ENCODE measurements at places on chromosomes 4 and X. TPM values are rescaled to one million over a fixed set of nuclear protein-coding genes. Genes with fewer than 3 reads are reported as not detected.

Gene SERTM2
- total RNA-seq = not detected

Gene FREM3
- total RNA-seq = not detected

Gene MAGEA10
- total RNA-seq = 0.86 TPM

Gene TECRL
- total RNA-seq = not detected

Gene LRP2BP
- 0.34 TPM for total RNA-seq

Gene LRCH2
- 2.8 TPM for total RNA-seq

Gene GPC3
- total RNA-seq = not detected

Gene PABPC1L2B
- total RNA-seq = not detected

Gene NUDT10
- total RNA-seq = not detected

Gene UTP14A
- 16.1 TPM for total RNA-seq

Gene TMPRSS11A
- total RNA-seq = not detected

Gene GRPR
- total RNA-seq = 0.69 TPM

Gene CCNA2
- total RNA-seq = 148 TPM

Gene STK32B
- total RNA-seq = 0.10 TPM

Gene PSAPL1
- total RNA-seq = not detected

Gene ETDB
- total RNA-seq = not detected

- DNase-seq = no peak
Observed at GRCh38 chr4:24896056-24896455, 16.8 kb downstream of the CCDC149 start.

GRCh38 chrX:119155416-119156035, 27.9 kb upstream of the KIAA1210 start:
- peak; percentile 67 for DNase-seq

DNA sequence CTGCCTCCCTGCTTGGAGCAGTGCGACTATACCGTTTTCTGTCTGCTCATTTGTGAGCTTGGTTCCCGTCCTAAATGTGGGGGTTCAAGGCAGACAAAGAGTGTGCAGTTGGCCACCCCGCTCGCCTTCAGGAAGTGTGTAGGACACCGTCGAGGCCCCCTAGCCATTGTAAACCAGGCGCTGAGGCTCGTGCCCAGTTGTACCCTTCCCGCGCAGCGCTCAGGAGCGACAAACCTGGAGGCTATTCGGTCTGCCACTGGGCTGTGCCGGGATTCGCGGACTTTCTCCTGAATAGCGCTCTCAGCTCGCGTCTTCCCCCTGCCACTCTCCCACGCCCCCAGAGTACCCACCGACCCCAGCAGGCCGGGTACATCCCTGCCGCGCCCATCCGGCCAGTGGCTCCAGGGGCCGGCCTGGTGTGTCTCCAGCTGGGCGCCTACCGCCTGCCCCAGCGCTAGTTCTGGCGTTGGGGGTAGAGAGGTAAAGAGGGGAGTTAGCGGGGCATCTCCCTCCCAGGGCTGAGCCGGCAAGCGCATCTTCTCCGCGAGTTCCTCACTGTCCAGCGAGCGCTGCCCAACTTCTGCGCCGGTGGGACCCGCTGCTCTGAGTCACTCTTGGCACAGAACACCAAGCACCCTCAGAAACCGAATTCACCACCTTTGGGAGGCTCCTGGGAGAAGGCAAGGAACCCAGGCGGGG, 880 bp upstream of the LONRF3 start:
- no peak for DNase-seq

GRCh38 chrX:113790987-113791386, 792.9 kb upstream of the HTR2C start:
- DNase-seq = no peak

DNA sequence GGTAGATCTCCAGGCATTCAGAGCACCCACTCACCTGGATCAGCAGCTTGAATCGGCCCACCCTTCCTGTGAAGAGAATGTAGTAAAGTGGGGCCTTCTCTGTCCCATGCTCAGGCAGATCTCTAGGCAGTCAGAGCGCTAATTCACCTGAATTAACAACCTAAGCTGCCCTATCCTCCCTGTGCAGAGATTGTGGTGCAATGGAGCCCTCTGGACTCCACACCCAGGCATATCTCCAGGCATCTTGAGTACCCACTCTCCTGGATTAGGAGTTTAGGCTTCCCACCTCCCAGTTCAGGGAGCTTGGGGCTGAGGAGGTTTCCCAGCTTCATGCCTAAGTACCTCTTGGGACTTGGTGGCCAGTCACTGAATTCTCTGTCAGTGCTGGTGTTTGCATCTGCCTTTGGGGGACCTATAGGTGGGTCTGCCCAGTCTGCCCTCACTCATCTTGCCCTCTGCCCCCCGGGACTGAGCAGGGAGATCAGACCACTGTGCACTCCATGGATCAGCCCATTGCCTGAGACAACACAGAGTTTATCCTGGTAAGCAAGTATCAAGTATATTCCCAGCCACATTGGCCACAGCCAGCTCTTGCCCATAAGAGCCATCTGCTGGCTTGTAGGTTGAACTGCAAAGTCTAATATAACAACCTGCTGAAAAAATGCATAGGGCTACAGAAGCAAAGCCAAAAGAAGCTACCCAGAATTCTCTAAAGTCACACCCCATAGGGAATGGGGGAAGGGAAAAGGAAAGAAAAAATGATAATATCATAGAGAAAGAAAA, 372.9 kb downstream of the KLHL13 start:
- DNase-seq = no peak

GRCh38 chr4:175971388-175972179, 94.1 kb upstream of the WDR17 start:
- DNase-seq = no peak

DNA sequence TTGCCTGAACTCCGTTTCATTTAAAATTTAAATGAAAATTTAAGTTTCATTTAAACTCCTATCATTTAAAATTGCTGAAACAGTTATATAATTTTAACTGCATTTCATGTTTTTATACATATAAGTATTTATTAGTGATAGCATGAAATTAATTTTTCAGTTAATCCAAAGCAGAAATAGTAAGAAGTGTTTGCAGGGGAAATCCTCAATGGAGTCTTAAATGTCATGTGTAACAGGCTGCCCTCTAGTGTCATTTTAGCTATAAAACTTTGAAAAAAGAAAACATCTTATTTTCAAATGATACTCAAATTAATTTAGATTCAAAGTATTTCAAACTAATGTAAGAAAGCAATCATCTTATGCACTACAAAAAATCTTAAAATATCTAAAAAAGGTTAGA, 27.2 kb downstream of the TAPT1 start:
- DNase-seq = peak; percentile 18

GRCh38 chrX:19882066-19882775, 5.2 kb downstream of the SH3KBP1 start:
- DNase-seq = no peak

- DNase-seq = no peak
Observed at GRCh38 chr4:25321703-25322102, 9.1 kb downstream of the ZCCHC4 start.

DNA sequence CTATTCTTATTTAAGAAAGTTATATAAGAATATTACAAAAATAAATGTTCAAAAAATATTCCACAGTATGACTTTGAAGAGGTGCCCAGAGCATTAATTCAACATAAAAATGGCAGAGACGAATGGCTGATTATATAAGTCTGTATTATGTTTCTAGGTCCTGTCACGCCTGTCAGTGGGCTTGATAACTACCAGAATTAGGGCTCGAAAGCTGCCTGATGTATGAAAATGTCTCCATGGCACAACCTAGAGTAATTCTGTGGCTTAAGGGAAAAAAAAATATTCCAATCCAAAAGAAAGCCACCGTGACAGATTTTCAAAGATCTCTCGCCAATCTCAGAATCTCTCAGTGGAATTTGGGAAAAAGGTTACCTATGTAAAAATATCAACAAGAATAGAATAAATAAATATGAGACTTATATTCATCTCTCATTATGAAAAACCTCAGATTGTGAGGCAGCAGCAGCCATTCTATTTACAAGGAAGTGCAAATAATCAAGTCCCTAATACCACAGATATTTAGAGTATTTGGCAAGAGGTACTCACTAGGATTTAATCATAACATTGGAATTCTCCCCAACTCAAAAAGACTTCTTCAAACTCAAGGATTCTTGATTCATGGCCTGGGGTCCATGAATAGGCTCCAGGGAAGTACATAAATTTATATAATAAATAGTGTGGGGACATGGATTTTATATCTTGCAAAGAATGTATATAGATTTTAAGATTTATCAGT, 489.1 kb upstream of the INTU start:
- peak; percentile 10 for DNase-seq

DNA sequence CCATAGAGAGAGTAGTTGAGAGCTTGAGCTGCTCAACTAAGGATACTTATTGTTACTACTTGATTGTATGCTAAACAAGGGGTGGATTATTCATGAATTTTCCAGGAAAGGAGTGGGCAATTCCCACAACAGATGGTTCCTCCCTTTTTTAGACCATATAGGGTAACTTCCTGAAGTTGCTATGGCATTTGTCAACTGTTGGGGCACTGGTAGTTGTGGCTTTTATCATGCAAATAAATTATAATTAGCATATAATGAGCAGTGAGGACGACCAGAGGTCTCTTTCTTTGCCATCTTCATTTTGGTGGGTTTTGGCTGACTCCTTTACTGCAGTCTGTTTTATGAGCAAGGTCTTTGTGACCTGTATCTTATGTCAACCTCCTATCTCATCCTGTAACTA, 1403.5 kb upstream of the PABPC4L start:
- DNase-seq = no peak

DNA sequence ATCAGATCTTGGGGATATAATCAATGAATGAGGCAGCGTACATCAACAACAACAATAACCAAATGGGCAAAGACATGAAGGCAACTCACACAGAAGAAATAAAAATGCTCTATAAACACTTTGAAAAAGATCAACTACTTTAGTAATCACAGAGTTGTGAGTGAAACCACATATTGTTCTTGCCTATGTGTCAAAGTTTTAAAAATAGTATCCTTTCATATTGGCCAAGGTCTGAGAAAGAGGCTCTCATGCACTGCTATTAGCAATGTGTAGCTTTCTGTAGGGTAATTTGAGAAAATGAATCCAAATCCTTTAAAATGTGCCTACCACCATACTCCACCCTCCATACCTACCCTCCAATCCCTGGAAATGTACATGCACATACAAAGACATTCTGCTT, 25.0 kb downstream of the COQ2 start:
- DNase-seq = no peak

- DNase-seq = no peak
Observed at GRCh38 chr4:61783050-61783449, 582.9 kb downstream of the ADGRL3 start.

DNA sequence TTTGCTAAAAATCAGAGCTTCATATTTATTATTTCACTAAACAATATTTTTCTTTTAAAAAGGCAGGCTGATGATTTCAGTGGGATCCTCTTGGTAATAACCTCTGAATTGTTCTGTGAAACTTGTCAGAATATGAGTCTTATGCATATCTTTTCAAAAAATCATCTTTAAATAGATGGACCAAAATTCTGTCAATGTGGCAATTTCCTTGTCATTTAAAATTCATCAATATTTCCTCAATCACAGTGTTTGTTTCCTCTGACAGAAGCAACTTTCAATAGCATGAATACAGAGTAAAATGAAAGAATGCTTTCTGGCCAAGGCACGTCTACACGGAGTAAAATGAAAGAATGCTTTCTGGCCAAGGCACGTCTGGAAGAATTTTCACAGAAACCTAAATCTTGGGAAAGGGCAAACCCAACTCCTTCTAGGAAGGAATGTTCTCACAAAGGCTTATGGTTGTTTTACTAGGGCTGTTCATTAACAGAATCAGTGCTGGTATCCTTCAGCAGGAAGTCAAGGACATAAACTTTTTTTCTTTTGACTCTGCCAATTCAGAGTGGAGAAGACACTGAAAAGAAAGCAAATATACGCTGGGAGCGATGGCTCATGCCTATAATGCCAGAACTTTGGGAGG, 99.0 kb upstream of the GPR34 start:
- no peak for DNase-seq
